ENCODE measurements at places on chromosomes 2 and 18.

GRCh38 chr2:210540471-210540870 is 15.9 kb upstream of the CPS1 start:
- no peak for DNase-seq

GRCh38 chr2:163462993-163463392 is 272.8 kb downstream of the FIGN start:
- DNase-seq = no peak

- DNase-seq = no peak
Measured at GRCh38 chr2:149145314-149146295, 107.1 kb downstream of the LYPD6B start.

DNA sequence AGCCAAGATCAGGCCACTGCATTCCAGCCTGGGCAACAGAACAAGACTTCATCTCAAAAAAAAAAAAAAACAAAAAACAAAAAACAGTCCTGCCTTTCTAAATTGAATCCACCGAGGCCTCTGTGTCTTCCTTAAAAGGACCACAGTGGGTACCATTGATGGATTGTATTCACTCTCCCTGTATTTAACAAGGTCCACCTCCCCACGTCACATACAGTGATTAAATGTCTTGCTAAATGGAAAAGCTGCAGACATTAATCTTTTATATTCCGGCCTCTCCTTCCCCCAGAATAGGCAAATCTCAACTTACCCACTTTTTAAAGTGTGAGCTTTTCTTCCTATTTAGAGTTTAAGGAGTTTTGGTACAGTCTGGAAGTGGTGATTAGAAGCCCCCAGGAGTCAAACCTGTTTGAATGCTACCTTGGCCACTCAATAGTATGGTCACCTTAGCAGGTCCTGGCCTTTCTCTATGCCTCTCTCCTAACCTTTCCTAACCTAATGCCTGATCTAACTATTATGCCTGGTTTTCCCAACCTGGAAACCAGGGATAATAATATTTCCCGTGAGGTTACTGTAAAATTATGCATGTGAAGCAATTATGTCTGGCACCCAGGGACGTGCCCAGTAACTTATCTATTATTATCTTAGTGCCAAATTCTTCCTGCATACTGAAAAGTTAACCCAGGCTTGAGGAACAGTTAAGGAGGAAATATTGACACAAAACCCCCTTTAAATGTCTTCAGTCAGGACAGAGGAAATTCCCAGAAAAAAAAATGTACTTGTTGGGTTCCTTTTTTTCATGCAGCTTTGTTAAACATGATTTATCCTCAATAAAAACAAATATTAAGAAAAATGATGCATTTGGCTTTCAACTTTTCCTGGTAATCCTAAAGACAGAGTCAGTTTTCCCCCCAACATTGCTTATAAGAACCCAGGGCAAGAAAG is 3.1 kb downstream of the NFE2L2 start:
- DNase-seq = no peak

DNA sequence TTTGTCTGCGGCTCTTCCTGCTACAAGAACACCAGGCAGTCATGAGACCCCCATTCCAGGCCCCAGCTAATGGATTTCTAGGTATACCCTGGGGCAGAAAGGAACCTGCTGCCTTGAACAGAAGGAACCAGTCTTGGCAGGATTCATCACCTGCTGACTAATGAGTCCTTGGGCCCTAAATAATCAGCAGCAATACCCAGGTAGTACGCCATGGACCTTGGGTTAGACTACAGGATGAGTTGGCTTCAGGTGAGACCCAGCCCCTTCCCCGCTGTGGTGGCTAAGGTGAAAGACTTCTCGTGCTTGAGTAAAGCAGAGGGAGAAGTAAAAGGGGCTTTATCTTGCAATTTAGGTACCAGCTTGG is 105.0 kb downstream of the SPIRE1 start:
- no peak for DNase-seq
